GOT3 (cell line): ENCODE measurements at places on chromosomes 12 and 14.

GRCh38 chr12:4265280-4265679 lies 8.3 kb upstream of the CCND2 start:
- no peak for DNase-seq

GRCh38 chr12:89468017-89468416 lies 56.6 kb downstream of the GALNT4 start:
- no peak for DNase-seq

- no peak for DNase-seq
Observed at GRCh38 chr14:99548255-99548654, 55.8 kb downstream of the CCDC85C start.

GRCh38 chr12:25977047-25977446 lies 18.6 kb downstream of the RASSF8 start:
- no peak for DNase-seq

DNA sequence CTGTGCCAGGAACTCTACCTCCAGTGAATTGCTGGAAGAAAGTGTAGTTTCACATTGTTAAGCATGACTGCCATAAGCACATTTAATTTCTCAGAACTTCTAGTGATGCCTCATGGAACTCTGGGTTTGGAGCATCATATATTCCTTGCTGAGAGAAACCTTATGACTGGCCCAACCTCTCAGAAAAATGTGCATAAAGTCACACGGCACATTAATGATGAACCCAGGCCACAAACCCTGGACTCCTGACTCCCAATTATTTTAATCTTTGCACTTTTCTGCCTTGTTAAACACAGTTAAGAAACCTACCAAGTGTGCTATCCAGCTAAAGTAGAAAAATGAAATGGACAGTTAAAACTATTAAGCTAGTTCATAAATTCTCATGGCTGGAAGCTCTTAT lies 5.6 kb downstream of the TCP11L2 start:
- DNase-seq: no peak

- no peak for DNase-seq
Observed at GRCh38 chr12:97573901-97574300, 111.3 kb downstream of the RMST start.

- no peak for DNase-seq
Observed at GRCh38 chr14:101463566-101464171, 97.6 kb upstream of the DIO3 start.

DNA sequence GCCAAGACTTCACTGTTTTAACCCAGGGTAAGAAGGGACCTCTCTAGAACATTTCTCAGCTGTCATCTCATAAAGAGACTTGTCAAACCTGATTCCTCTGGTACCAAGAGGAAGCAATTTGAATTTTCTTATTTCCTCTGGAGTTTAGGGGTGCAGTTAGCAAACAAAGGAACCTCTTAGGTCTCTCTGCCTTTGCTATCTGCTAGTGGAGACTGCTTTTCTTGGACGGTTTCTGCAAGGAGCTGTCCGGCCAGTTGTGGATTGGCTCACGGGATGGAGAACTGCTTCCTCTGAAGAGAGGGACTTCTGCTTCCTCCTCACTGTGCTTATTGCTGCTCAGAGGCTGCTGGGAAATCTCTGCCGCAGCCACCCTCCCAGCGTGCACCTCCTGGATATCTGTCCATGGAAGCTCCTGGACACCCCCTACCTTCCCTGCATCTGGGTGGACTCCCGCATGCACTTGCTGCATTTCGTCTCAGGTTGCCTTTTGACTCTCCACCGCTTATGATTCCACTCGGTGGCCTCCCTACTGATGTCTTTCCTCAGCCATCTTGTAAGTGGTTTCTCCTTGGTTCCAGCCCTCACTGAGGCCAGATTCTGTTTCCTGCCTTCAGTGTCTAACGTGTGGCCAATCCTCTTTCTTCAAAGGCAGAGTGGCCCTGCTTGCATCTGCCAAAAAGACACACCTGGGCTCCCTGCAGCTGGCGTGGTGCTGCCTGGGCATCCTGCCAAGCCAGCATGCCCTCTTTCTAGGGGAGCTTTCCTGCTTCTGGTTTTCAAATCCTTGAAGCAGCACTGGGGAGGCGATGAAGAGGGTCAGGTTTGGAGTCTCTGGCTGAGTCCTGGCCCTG lies 187.3 kb downstream of the CHST11 start:
- no peak for DNase-seq

GRCh38 chr12:77435446-77436091 lies 370.2 kb upstream of the E2F7 start:
- DNase-seq: no peak

DNA sequence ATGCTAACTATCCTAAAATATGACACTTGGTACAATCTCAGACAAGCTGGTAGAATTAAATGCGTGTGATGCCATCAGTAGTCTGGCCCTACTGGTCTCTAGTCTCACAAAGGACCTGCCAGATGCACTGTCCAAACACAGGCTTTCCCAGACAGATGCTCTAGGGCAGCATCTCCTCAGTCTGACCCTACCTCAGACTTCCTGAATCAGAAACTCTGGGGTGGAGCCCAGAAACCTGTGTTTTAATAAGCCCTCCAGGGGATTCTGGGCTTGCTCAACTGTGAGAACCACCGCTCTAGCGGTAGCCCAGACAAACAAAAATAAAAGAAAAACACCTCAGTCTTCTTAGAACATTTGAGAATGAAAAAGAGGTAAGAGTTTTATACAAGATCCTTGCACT lies 48.0 kb downstream of the BDKRB1 start:
- no peak for DNase-seq

GRCh38 chr12:51905471-51906429 lies 1.6 kb upstream of the ACVRL1 start:
- no peak for DNase-seq

- no peak for DNase-seq
Observed at GRCh38 chr12:92300777-92301176, 155.1 kb upstream of the BTG1 start.

DNA sequence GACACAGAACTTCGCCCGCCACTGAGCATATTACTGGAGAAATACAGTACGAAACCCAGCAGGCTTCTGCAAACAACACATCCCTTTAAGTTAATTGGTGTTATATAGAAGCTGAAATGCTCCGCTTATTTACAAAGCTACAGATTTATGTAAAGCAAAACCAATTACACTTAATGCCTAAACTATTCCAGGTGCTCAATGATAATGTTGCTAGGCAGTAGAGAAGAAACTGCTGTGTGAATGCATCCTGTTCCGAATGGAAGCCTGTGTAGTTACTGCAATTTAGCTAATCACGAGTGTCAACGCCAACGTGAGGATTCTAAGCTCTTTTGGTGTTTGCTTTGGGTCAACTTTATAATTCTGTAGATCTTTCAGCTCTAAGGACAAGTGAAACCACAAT lies 89.8 kb downstream of the SLC15A5 start:
- DNase-seq: no peak

DNA sequence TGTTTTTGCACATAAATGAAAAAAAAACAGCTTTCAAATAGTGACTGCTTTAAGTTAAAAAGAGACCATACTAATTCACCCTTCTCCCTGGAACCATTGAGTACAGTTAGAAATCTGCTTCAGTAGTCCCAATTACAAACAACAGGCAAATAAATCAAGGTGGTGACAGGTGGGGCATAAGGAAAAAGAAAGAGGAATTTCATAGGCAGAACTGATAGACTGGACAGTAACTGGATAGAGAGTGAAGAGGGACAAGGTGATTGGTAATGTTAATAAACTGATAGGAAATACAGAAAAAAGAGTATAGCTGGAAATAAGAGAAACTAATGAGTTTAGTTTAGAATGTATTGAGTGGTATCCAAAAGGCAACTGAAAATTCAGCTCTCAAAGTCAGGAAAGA lies 56.0 kb downstream of the SLC41A2 start:
- no peak for DNase-seq

- no peak for DNase-seq
Observed at GRCh38 chr12:131818821-131819585, 9.2 kb upstream of the MMP17 start.

GRCh38 chr14:55142466-55142865 lies 13.4 kb downstream of the LGALS3 start:
- DNase-seq: no peak

DNA sequence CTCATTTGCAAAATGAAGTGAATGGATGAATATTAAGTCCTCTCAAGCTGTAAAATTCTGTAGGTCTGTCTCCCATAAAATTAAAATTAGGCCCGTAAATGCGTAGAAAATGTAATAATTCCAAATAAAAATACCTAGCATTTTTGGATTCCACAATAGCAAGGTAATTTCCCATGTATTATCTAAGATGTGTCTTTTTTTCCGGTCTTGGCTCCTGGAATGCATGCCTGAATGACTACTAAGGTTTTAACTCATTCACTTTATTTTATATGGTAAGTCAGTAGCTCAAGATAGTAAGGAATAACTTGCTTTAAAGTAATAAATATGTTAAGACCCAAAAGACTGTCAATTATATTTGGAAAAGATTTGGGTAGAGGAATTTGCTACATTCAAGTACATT lies 11.1 kb downstream of the TXNRD1 start:
- no peak for DNase-seq

GRCh38 chr12:95371571-95371970 lies 102.4 kb upstream of the METAP2 start:
- DNase-seq: no peak

DNA sequence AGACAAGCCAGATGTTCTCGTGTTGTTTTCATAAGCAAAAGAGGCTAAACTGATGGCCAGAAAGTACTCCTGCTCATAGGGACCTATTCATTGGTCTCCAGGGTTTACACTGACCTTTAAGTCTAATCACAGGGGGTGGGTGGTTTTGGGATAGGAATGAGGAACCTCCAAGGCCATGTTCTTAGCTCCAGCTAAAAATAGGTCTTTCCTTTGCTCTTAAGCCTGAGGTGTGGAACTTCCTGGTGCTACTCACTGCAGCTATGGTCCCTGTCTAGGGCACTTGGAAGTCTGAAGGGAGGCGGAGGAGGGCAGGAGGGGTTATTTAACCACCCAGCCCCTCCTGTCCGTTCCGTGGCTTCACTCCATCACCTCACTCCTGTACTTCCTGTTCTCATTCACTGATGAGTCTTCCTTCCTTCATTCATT lies 18.6 kb downstream of the GPRC5A start:
- DNase-seq: no peak

- no peak for DNase-seq
Observed at GRCh38 chr12:25107920-25108319, 87.0 kb downstream of the DNAI7 start.

- no peak for DNase-seq
Observed at GRCh38 chr14:20412411-20412810, 890 bp downstream of the TEP1 start.

GRCh38 chr14:103188810-103189480 lies 65.7 kb downstream of the TNFAIP2 start:
- no peak for DNase-seq

DNA sequence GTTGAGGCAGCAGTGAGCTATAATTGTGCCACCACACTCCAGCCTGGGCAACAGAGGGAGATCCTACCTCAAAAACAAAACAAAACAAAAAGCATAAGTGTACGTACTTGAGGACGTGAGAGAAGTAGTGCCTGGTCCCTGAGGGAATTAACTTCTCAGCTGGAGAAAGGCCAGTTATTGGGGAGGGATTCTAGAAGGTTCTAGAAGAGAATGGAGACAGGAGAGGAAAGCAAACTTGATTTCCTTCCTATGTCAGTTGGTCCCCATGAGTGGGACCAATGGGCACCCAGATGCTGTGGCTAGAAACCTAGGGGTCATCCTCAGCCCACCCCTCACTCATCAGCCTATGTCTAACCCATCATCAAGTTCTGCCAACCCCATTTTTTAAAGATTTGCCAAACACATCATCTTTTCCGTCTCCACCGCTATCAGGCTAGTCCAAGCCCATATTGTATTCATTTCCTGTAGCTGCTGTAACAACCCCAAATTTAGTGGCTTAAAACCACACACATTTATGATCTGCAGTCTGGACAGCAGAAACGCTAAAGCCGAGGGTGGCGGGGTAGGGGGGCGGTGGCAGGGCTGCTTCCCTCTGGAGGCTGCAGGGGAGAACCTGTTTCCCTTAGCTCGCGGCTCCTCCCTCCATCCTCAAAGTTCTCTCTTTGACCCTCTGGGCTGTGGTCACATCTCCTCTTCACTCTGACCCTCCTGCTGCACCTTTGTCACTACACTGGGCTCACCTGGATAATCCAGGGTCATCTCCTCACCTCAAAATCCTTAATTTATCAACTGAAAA lies 7.2 kb upstream of the RBM19 start:
- DNase-seq: no peak

- DNase-seq: no peak
Observed at GRCh38 chr14:76808990-76809389, 3.7 kb downstream of the ANGEL1 start.

DNA sequence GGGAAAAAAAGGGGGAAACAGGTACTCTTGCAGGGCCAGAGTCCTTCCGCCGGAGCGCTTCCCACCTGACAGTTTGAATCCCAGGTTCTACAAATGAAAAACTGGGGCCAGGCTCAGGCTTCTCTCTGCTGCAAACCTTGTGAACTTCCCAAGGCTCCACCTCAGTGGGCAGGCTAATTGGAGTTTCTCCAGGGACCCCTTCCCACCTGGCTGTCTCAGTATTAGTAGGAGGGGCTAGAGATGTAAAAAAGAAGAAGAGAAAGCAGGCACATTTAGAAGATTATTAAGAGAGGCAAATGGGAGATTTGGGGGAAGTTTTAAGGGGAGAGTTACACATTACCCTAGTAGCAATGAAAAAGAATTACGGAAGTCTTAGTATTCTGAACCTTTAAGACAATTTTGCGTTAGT lies 20.0 kb upstream of the CLEC2D start:
- no peak for DNase-seq

- DNase-seq: no peak
Observed at GRCh38 chr14:68239988-68240771, 420.6 kb downstream of the RAD51B start.

GRCh38 chr14:32022938-32023466 lies 54.1 kb upstream of the ARHGAP5 start:
- no peak for DNase-seq

GRCh38 chr14:25607192-25607591 lies 557.2 kb upstream of the STXBP6 start:
- no peak for DNase-seq
